ENCODE measurements at places on chromosomes 11 and 22. TPM values are rescaled to one million over a fixed set of nuclear protein-coding genes. Genes with fewer than 3 reads are reported as not detected.

OR8B3 gene
- total RNA-seq: not detected

DNA sequence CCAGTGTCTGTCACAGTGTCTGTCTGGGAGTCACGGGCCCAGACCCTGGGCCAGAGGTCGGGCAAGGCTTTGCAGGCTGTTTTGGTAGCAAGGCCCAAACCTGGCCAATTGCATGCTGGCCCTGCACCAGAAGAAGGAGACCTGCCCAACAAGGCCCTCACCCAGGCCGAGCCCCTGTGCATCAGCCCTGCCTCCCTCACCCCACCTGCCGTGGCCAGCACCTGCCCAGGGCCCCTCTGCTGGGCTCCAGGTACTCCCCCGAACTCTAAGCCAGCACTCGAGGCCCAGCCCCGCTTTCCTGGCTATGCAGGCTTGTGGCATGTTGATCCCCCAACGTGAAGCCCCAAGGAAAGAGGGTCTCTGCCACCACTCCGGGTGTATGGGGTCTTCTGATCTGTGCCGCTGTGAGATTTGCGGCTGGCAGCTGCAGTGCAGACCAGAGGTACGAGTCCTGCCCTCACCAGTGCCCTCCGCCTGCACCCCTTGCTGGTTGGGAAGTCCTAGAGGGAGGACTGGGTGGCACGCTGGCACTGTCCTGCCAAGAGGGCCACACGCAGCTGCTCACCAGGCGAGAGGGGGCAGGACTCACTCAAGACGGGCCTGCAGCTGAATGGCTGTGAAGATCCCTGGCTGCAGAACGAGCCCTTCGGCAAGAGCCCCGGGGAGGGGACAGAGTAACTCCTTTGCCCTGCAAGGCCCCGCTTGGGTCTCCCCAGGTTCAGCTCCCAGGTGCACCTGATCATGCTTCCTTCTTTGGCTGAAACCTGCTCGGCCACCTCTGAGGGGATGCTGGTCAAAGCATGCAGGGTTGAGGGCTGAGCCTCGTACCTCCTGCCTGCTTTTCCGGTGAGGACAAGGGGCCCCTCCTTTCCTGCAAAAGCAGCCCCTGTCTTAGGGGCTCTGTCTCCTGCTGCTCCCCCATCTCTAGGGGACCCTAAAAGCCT lies 6.7 kb upstream of the SEPTIN5 start:
- H3K27ac ChIP-seq: no peak overlapping the region
- H3K4me1 ChIP-seq: peaks cover 4% of the 10 kb centered on the region
- H3K27me3 ChIP-seq: no peaks in the 10 kb centered on the region

CCDC82 gene
- 48.8 TPM for total RNA-seq

- no peak for DNase-seq
- no peak overlapping the region for H3K4me3 ChIP-seq
- H3K27me3 ChIP-seq: no peaks in the 10 kb centered on the region
- H3K27ac ChIP-seq: peak overlapping the region; percentile 100
Measured at GRCh38 chr11:75565916-75566762, 4.1 kb downstream of the SERPINH1 start.

GRCh38 chr22:46588279-46589140 lies 31.7 kb upstream of the GRAMD4 start:
- H3K27me3 ChIP-seq: no peaks in the 10 kb centered on the region
- no peak for DNase-seq
- no peak overlapping the region for H3K27ac ChIP-seq
- H3K4me3 ChIP-seq: no peak overlapping the region

GGTLC2 gene
- total RNA-seq: not detected

DNA sequence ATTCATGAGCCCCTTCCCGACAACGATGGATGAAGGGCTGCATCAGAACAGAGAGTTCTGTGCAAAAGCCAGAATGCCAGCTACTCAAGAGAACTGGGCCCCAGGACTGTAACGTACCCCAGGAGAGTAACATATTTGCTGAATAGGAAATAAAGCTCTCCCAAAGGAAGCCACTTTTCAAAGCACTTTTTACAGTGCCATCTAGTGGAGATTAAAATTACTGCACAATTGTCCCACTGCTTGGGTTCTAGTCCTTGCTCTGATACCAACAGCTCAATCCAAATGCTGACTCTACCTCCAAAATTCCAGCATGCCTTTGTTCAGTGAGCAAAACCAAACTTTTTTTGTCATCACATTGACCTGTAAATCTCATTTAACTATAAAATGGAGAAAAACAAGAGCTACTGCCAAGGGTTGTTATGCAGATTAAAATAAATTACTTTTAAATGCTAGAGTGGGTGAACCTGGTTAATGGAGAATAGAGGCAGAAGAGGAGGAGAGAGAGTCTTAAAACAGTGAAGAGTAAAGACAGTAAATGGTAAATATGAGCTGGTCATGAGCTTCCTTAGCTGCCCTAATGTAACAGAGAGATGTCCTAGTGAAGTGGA lies 87.6 kb upstream of the FSHB start:
- no peaks in the 10 kb centered on the region for H3K4me1 ChIP-seq
- H3K36me3 ChIP-seq: no peaks in the 10 kb centered on the region

IMMP1L gene
- total RNA-seq: 2.6 TPM

NRIP3 gene
- total RNA-seq: 3.3 TPM

DNA sequence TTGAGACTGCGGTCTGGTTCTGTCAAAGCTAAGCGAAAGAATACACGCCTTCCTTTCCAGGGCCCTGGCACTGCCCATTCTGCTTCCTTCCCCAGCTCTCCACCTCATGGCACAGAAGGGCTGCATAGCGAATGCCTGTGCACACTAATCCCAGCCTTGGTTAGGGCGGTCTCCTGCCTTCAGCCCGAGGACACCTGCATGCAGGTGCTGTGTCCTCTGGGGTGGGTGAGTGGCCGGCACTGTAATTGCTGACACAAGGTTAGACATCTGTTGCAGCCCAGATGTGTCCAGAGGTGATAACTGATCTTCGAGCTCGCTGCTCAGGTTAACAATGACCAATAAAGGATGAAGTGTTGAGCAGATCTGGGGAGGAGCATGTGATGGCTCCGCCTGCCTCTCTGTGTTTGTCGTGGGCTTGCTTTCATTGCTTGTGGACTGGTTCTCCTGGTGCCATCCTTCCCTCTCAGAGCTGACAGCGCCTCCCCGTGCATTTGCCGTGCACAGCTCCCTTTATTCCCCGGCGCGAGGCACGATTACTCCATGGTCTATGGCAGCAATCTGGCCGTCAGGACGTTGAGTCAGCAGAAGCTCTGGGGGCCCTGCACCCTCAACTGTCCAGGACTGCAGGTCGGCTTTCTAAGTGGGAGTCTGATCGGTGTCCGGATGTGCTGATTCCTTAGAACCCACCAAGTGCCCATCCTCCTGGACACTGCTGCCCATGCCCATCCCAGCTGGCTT lies 1088.2 kb downstream of the BRD1 start:
- H3K36me3 ChIP-seq: no peaks in the 10 kb centered on the region
- no peak overlapping the region for H3K27ac ChIP-seq
- no peaks in the 10 kb centered on the region for H3K4me1 ChIP-seq
- H3K27me3 ChIP-seq: no peaks in the 10 kb centered on the region

NAALADL1 gene
- 34.4 TPM for total RNA-seq
